Effector memory CD4-positive, alpha-beta T cell (primary cell): ENCODE measurements at places on chromosomes 7 and 10.

DNA sequence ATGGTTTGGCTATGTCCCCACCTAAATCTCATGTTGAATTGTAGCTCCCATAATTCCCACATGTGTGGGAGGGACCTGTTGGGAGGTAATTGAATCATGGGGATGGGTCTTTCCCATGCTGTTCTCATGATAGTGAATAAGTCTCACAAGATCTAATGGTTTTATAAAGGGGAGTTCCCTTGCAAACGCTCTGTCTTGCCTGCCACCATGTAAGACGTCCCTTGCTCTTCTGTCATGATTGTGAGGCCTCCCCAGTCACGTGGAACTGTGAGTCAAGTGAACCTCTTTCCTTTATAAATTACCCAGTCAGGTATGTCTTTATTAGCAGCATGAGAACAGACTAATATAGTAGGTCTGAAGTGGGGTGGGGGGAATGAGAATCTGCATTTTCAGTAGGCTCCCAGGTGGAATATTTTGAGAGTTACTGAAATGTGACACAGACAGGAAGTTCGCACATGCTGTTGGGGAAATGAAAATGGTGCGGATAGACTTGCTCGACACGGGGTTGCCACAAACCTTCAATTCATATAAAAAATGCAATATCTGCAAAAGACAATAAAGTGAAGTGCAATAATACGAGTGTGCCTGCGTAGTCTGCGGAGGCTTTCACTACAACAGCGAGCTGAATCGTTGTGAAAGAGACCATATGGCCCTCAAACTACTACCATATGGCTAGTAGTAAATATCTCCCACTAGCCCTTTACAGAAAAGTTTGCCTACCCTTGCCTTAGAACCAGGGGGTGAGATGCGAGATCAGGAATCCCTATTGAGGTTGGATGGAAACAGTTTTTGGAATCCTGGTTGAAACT, 166.1 kb downstream of the GRK5 start:
- no peak for DNase-seq

GRCh38 chr7:134284952-134285351, 31.8 kb downstream of the SLC35B4 start:
- DNase-seq: no peak

- DNase-seq: no peak
Observed at GRCh38 chr7:5283421-5284303, 919 bp downstream of the SLC29A4 start.

- no peak for DNase-seq
Observed at GRCh38 chr7:64551375-64552142, 11.3 kb downstream of the ZNF680 start.

DNA sequence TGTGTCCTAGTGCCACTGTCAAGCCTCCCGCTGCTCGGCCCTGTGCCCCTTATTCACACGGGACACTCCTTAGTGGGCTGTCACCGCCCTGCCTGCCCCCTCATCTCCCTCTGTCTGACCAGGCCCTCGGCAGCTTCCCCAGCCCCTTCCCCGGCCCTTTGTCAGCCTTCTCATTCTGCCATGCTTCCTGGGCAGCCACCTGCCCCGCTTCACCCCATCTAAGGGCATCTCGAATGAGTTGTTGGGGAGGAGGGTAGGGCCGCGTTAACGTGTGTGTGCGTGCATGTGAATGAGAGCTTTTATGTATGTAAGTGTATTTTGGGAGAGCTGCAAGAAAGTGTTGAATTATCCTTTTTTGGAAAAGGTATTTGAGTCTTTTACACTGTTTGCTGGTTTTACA, 49.7 kb downstream of the GTF2I start:
- no peak for DNase-seq

DNA sequence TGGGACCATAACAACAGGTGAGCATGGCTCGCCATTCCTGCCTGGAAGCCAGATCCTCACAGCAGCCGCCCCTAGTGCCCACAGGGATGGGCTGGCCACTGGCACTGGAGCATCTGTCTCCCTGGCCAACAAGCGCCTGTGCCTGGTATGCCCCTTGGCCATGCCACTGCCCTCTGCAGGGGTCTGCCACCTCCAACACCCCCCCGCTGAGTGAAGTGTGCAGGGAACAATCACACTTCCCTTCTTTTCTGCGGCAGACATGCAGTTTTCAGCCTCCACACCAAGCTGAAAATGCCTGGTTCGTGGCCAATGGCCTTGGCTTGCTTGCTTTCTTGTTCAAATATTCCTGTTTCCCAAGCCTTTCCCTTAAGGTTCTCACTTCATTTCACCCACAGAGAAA, 50.7 kb downstream of the HSPA12A start:
- no peak for DNase-seq
